Femur (tissue), 1 donor: ENCODE measurements at places on chromosomes 13 and 19.

GRCh38 chr19:54074851-54075250 is 6.3 kb downstream of the TARM1 start:
- DNase-seq, result no peak

DNA sequence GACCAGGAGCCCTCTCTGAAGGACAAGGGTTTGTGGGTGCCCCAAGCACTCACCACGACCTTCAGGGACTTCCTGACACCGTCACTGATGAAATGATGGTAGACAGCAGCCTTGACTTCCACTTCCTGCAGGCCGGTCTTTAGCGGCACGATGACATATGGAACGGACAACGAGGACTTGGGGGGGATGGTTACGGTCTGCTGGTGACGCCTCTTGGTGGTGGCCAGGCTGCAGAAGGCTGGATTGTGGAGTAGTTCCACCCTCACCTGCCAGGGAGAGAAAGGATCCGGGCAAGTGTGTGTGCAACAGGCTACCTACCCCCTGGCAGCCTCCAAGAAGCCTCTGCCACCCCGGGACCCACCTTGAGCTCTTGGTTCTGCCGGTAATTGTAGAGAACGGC is 23.2 kb downstream of the C3 start:
- DNase-seq, result no peak

DNA sequence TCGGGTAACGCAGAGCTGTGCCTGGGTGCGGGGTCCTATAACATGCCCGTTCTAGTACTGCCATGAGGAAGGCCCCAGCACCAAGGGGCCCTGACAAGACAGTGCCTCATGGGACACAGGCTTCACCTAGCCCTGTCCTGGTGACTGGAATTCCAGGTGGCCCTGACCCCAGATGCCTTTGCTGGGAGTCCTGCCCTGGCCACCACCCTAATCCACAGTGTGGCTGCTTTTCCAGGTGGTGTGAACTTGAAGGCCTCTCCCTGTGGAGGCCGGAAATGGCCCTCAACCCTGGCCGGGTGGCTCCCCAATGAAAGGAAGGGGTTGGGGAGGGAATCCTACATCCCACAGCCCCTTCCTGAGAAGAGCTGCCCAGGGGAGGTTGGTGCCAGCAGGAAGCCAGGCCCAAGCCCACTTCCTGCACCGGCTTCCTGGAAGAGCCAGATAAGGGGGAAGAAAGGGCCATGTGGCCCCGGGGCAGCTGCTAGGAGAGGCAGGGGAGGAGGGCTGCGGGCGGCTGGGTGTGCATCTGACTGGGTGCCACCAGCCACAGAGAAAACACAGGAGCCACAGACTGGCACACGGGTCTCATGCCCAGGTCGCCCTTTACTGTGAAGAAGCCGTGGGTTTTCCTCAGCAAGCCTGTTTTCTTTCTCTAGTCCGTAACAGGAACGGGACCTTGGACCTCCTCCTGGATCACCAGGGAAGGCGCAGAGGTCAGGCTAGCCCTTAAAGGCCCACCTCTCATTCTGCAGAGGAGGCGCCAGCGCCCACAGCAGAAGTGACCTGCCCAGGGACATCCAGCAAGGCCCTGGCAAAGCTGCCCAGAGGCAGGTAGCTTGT is 4.7 kb downstream of the LSM4 start:
- DNase-seq, result no peak

DNA sequence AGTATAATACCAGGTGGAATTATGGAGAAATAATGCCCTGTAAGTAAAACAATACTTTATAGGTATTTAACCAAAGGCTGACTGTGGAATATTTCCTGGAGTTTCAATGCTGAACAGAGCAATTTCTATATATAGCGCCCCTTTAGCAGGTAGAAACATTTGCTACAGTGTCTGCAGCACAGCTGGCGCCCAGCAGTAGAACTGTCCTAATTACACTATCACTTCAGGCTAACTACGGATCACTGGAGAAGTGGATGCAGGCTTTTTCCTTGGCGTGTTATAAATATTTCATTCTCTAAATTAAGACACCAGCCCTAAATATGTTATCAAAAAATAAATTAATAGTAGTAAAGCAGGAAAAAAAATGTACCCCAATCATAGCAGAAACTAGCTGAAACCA is 3.1 kb downstream of the SHISA2 start:
- DNase-seq, result no peak

GRCh38 chr13:26950968-26951367 is 190.4 kb upstream of the GPR12 start:
- no peak for DNase-seq

GRCh38 chr19:40009674-40010073 is 12.8 kb downstream of the ZNF546 start:
- no peak for DNase-seq

- no peak for DNase-seq
Observed at GRCh38 chr13:89238496-89238895, 1567.3 kb downstream of the SLITRK5 start.

GRCh38 chr19:4319067-4319718 is 14.8 kb downstream of the FSD1 start:
- DNase-seq, result no peak

DNA sequence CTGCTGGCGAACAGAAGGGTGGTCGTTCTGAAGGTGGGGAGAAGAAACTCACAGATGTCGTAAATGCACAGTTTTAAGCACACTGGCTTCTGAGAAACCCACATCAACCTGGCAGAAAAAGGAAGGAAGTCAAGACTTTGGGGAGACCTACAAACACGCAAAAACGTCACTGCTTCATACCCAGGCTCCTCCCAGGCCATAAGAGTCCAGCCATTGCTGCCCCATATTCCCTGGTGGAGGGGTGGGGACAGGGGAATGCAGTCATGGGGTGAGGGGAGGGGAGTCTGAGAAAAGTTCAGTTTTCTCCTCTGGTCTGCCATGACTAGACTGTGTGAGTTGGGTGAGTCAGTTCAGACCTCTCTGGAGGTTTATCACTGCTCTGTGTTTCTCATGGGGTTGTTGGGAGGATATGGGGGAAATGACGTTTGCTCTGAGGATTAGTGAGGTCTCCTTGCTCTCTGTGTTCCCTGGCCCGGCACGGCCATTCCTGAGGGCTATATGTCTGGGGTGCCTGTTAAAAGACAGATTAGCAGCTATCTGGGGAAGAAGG is 139.0 kb downstream of the FLT1 start:
- DNase-seq, result no peak

DNA sequence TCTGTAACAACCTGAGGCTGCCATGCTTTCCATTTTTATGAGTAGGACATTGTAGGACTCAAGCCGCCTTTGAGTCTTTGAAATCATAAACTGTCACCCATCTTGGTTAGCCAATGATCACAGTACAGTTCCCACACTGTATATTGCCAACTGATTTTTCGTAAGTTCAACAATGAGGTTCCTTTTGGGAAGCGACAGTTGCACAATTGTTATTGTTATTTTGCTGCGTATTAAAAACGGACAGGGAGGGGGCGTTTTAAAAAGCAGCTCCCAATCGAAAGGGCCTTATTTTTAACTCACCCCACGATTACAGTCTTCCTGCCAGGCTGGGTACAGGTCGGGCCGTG is 601 bp downstream of the SLC46A3 start:
- DNase-seq, result no peak

DNA sequence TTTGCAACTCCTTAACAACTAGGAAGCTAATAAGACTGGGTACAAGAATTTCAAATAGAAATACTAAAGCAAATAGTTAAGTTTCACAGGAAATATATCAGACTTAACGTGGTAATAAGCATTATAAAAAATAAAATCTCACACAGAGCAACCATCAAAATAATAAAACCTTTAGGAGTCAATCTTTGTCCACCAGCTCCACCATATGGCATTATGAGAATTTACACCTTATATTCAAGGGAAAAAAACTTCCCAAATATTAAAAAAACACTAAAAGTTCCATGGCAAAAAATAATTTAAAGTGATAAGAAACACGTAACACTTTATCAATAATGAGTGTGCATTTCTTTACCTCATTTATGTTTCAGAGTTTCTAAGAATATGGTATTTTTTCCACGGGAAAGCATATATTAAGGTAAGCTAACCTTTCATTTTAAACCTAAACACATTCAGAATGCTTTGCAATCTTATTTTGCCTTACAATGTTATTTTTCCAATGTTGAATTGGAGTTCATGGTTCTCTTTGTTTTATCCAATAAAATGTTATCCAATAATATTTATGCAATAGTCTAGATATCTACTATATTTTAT is 423.2 kb upstream of the SGCG start:
- DNase-seq, result no peak
